Naive thymus-derived CD8-positive, alpha-beta T cell (primary cell): ENCODE measurements at places on chromosomes 4 and X. TPM values are rescaled to one million over a fixed set of nuclear protein-coding genes. Genes with fewer than 3 reads are reported as not detected.

- H3K27me3 ChIP-seq: no peaks in the 10 kb centered on the region
- no peak overlapping the region for H3K4me3 ChIP-seq
- no peak for DNase-seq
- peaks cover 3% of the 10 kb centered on the region for H3K36me3 ChIP-seq
- no peak overlapping the region for H3K27ac ChIP-seq
- H3K4me1 ChIP-seq: peaks cover 25% of the 10 kb centered on the region
Measured at GRCh38 chr4:87060957-87061356, 126.1 kb downstream of the AFF1 start.

GRCh38 chrX:24245202-24245601, 68.7 kb downstream of the SUPT20HL2 start:
- H3K27me3 ChIP-seq: peaks cover 2% of the 10 kb centered on the region
- H3K4me1 ChIP-seq: no peaks in the 10 kb centered on the region
- no peak overlapping the region for H3K4me3 ChIP-seq
- H3K36me3 ChIP-seq: no peaks in the 10 kb centered on the region

GRCh38 chr4:113026556-113026955, 22.9 kb upstream of the ANK2 start:
- no peak overlapping the region for H3K4me3 ChIP-seq
- no peaks in the 10 kb centered on the region for H3K36me3 ChIP-seq
- no peak overlapping the region for H3K27ac ChIP-seq
- no peak for DNase-seq
- no peaks in the 10 kb centered on the region for H3K27me3 ChIP-seq

Gene PASD1
- total RNA-seq: not detected

DNA sequence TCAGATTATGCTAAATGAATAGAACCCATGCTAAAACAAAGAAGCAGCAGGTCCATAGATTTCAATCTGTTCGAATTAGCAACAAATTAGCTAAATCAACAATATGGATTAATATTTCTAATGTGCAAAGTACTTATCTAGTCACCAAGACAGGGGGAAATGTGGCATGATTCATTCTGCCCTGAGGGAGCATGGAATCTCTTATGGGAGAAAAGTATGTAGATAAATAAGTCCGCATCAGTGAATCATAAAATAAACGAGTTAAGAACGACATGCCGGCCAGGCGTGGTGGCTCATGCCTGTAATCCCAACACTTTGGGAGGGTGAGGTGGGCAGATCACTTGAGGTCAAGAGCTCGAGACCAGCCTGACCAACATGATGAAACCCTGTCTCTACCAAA, 102.1 kb downstream of the ANOS1 start:
- H3K27me3 ChIP-seq: no peaks in the 10 kb centered on the region
- H3K4me3 ChIP-seq: no peak overlapping the region
- H3K27ac ChIP-seq: no peak overlapping the region
- H3K4me1 ChIP-seq: no peaks in the 10 kb centered on the region
- DNase-seq: no peak
- no peaks in the 10 kb centered on the region for H3K36me3 ChIP-seq

- no peaks in the 10 kb centered on the region for H3K27me3 ChIP-seq
- no peak overlapping the region for H3K4me3 ChIP-seq
- H3K27ac ChIP-seq: no peak overlapping the region
- no peaks in the 10 kb centered on the region for H3K36me3 ChIP-seq
- DNase-seq: no peak
Measured at GRCh38 chrX:123513585-123514278, 219.1 kb downstream of the THOC2 start.

Gene MAGEA1
- total RNA-seq: not detected

DNA sequence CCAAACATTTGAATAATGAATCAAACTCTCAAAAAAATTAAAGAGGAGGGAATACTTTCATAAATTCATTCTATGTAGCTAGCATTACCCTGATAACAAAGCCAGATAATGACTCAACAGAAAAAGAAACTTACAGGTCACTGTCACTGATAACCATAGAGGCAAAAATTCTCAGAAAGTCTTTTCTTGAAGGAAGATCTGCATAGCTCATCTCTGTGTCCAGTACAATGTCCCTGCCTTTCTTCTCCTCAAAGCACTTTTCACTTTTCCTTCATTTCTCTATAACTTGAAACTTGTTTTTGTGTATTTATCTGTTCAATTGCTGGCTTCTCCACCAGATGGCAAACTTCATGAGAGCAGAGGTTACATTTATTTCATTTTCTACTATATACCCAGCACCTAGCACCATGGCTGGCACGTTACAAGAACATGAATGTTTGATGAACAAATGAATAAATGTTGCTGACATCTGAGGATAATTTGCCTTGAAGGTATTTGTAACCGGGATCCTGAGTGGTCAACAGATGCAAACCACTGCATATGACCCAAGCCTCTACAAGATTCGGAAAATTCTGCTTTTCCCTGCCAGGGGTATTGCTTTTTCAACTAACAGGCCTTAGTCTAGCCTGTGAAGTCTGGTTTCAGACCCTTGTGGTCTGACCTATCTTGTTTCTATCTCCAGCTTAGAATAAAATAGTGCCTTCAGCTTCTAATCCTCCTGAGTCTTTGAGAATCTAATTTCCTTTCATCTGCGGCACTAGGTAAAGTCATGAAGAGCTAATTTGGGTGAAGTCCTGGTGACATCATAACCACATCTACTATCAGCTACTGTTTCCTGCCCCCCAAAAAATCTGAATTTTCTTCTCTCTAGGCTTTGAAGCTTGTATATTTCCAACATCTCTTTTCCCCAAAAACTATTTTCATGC, 52.5 kb upstream of the ANTXR2 start:
- peak overlapping the region; percentile 42 for H3K4me3 ChIP-seq
- peak; percentile 31 for DNase-seq
- no peaks in the 10 kb centered on the region for H3K27me3 ChIP-seq
- H3K4me1 ChIP-seq: peaks cover 44% of the 10 kb centered on the region
- no peaks in the 10 kb centered on the region for H3K36me3 ChIP-seq

DNA sequence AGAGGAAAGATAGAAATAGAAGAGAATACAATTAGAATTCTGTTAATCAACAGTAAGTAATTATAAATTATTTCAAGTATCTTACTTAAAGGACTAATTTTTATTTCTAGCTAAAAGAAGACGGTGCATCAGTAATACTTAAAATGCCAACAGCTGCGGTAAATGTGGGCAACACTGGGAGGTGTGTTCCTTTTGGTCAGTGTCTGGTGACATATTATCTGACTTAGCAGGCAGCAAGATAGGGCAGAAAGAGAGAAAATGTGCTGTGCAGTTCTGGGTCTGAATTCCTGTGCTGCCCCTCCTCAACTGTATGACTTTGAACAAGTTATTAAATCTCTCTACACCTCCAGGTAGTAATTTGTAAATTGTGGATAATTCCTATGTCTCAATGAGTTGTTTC, 120.6 kb downstream of the ZNF827 start:
- no peak for DNase-seq
- H3K4me3 ChIP-seq: no peak overlapping the region
- H3K27me3 ChIP-seq: no peaks in the 10 kb centered on the region

DNA sequence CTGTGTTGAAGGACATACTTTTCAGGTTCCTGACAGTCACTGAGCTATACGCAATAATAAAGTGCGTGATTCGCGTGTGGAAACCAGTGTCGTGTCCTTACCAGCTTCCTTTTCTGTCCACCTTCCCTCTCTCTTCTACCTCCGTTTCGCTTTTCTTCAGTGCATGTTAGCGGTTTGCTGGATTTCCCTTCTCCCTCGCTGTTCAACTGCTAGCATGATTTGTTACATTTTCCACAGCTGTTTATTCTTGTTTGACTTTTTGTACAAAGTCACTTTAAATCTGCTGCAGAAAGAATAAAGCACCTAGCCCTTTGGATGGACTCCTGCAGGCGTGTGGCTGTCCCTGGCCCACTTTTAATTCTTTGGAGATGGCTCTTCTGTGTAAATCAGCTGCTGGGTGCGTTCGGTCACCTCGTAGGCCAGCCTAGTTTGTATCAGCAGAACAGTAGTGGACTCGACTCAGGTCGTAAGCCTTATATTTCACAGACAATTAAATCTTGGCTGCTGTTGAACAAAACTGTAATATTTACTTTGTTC, 8.9 kb upstream of the HAND2 start:
- peak overlapping the region; percentile 88 for H3K4me3 ChIP-seq
- H3K27me3 ChIP-seq: peaks cover 78% of the 10 kb centered on the region
- H3K27ac ChIP-seq: no peak overlapping the region
- peaks cover 6% of the 10 kb centered on the region for H3K36me3 ChIP-seq
- H3K4me1 ChIP-seq: peaks cover 19% of the 10 kb centered on the region
- DNase-seq: no peak

- no peak for DNase-seq
- H3K36me3 ChIP-seq: no peaks in the 10 kb centered on the region
- H3K4me1 ChIP-seq: no peaks in the 10 kb centered on the region
- no peaks in the 10 kb centered on the region for H3K27me3 ChIP-seq
- peak overlapping the region; percentile 78 for H3K4me3 ChIP-seq
Measured at GRCh38 chr4:2263926-2264321, 2.0 kb upstream of the MXD4 start.
